ENCODE measurements at places on chromosomes 1 and 21. TPM values are rescaled to one million over a fixed set of nuclear protein-coding genes. Genes with fewer than 3 reads are reported as not detected.

The F5 gene
- 5.0 TPM for total RNA-seq

DNA sequence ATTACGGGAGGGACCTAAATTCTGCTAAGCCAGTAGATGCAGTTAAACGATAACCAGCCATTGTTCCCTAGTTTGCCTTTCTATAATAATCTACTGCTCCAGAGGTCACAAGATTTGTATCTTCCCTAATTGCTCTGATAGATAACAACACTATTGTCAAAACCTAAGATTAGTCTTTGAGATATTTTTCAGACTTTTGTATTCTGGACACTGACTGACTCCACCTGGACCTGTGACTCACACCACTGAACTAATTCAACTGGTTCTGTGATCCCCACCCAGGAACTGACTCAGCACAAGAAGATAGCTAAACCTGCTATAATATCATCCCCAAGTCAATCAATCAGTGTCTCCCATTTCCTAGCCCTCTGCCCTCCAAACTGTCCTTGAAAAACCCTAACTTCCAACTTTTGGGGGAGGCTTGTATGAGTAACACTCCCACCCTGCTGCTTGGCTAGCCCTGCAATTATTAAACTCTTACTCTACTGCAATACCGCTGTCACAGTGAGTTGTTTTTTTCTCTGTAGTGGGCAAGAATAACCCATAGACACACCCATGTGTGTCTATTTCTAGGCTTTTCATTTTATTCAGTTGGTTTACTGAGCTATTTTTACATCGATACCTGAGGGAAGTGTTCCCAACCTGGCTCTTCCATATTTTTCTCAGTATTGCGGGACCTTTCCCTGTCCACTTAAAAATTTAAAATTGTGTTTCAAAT, 11.2 kb downstream of the KIFAP3 start:
- no peak for DNase-seq

The ASTN1 gene
- total RNA-seq: 1.2 TPM

GRCh38 chr1:235149824-235150223, 11.2 kb downstream of the RBM34 start:
- DNase-seq: no peak

GRCh38 chr1:180920702-180921101, 8.0 kb downstream of the KIAA1614 start:
- DNase-seq: no peak

- no peak for DNase-seq
These were observed 33.5 kb downstream of the EPHX1 start for GRCh38 chr1:225843426-225843795.

The LDLRAP1 gene
- total RNA-seq: 7.1 TPM

GRCh38 chr1:145956781-145957442, 905 bp downstream of the LIX1L start:
- DNase-seq: no peak

DNA sequence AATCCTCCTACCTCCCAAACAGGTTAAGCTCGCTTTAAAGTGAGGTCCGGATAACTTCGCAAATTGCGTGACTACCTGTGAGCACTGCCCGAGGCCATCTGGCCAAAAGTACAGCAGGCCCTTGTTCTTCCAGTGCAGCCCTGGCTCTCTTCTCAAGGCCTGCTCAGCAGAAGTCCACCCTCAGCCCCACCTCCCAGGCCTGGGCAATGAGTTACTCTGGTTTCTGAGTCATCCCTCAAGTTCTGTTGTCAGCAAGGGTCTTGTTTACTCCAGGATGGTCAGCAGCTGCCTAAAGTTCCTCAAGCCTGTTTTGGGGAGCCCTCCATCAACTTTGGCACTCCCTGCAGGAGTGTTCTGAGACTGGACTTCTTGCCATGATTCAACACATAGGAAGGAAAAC, 101.7 kb downstream of the BCAR3 start:
- DNase-seq: no peak

The KCND3 gene
- total RNA-seq: 11.7 TPM

GRCh38 chr1:24720152-24720551, 25.1 kb upstream of the CLIC4 start:
- DNase-seq: peak; percentile 30

DNA sequence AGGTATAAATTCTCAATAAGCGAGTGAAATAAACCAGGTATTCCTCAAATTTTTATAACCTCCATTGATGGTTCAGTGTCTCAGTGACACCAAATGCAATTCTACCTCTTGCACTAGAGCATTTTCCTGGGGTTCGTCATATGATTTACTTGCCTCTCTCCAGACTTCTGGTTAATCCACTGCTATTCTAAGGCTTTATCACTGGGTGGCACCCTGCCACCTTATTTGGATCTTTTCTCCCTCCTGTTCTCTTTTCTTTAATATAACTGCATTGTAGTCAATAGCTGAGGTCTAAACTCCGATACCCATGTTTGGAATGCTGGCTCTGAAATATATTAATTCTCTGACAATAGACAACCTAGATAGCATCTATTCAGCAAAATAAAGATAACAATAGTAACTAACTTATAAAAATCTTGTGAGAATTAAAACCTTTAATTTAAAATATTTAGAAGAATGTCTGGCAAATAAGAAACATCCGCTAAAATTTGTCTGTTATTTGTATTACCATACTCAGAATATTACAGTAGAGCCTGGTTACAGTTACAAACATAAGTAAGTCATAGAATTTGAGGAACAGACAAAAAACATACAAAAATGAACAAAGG, 436.4 kb downstream of the PLA2G4A start:
- DNase-seq: no peak

The RGS1 gene
- 28.4 TPM for total RNA-seq

DNA sequence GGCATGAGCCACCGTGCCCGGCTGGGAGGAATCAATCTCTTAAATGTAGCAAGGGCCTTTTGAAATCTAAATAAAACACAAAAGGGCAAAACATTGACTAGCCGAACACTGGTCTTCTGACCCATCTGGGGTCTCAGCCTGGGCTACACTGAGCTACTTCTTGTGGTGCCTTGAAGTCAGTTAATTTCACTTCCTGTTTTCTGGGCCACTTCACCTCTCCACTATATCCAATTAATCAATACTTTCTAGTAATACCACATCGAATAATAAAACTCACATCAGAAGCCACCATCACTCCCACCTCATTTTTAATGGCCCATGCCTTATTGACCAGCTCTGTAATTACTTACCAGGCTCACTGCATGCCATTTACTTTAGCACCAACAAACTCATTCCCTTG, 138.0 kb upstream of the SAMSN1 start:
- DNase-seq: no peak

DNA sequence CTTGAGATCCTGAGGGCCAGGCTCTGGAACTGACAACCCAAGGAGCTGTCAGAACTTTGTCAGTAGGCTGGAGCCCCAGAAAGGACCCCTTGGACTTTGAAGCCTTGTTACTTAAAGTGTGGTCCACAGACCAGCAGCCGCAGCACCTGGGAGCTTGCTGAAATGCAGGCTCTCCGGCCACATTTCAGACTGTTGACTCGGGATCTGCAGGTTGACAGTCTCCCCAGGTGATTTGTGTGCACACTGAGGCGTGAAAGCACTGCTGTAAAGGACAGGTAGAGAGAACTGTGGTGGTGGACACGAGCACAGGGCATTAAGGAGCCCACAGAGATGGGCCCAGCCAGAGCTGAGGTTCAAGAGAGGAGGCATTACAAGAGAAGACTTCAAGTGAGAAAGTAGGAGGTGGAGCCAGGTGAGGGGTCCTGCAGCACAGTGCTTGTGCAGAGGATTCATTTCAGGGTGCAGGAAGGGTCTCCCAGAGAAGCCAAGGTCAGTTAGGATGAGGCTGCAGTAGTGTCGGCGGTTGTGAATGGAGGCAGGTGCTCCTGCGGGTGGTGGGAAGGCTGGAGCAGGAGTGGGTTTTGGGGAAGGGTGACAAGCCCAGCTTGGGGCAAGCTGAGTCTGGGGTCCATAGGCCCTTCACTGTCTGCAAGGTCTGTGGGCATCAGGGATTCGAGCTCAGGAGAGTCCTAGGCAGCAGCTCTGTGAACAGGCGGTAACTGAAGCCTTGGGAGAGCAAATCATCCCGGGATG, 4.6 kb downstream of the HYI start:
- no peak for DNase-seq

The ZFP69 gene
- 3.3 TPM for total RNA-seq

- DNase-seq: no peak
These were observed 897.2 kb downstream of the ADGRL2 start for GRCh38 chr1:82697965-82698364.

GRCh38 chr1:219507437-219507836, 105.5 kb downstream of the ZC3H11B start:
- DNase-seq: no peak

DNA sequence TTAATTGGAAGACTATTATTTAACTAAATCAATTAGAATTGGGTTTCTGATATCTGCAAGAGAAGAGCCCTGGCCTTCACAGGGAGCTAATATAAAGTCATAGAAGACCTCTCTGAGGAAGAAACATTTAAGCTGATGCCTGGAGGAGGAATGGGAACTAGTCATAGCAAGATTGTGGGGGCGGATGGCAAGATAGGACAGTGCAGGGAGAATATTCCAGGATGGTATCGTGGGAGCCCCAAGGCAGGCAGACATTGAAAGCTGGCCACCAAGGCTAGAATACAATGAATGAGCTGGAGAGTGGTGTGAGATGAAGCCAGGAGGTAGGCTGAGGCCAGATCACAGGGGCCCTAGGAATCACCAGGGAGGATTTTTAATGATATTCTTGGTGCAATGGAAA, 20.8 kb upstream of the MYSM1 start:
- no peak for DNase-seq

DNA sequence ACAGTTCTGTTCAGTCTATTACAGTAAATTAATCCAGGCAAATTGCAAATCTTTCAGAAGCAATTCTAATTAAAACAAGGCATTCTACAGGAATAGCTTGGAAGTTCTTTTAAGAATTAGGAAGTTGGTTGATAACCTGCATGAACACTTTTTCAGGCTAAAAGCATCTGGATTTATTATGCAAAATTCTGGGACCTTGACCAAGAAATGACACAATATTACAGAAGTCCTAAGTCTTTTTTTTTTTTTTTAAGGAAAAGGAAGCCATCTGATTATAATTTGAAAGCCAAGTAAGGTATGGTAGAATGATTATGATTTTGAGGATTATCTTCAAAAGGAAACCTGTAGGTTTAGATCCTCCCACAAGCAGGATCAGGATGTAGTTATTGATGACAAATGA, 74.7 kb upstream of the KCNK2 start:
- no peak for DNase-seq

The SPATA1 gene
- 1.5 TPM for total RNA-seq

The FAM72D gene
- 0.47 TPM for total RNA-seq

- no peak for DNase-seq
These were observed 90.3 kb downstream of the LYST start for GRCh38 chr1:235776396-235776795.

The HAPLN2 gene
- not detected for total RNA-seq

- DNase-seq: no peak
These were observed 26.1 kb downstream of the CFH start for GRCh38 chr1:196677781-196678509.

- DNase-seq: no peak
These were observed 12.3 kb downstream of the NES start for GRCh38 chr1:156664767-156665411.

DNA sequence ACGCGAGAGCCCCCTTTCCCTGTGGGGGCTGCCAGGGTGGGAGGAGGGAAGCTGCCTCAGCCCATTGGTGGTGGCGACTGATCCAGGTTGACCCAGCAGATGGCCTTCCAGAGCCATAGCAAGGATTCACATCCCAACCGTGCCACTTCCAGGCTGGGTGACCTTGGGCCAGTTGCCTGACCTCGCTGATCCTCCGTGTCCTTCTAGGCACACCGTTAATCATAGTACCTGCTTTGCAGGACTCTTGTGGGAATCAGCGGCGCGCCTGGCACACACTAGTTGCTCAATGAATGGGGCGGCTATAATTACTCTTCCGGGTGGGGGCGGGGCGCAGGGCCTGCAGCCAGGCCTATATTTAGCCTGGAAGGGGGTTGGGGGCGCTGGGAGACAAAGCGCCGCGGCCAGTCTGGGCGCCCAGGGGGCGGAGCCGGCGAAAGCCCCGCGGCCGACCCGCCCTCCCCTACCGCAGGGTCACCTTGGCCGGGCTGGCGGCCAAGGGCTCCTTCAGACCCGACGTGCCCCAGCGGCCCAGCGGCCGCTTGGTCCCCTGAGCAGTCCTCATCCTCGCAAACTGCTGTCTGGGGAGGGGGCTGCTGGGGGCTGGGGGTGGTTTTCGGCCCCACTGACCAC, 5.1 kb downstream of the HSPB7 start:
- peak; percentile 42 for DNase-seq

- DNase-seq: no peak
These were observed 170.8 kb downstream of the PLA2G4A start for GRCh38 chr1:186999506-186999905.

- no peak for DNase-seq
These were observed 2.6 kb downstream of the KCNA3 start for GRCh38 chr1:110672001-110672752.

All from omental fat pad (tissue), 4 donors.